ENCODE measurements at places on chromosomes 11 and 22.
A peak's percentile ranks its signal among the peaks of the same experiment; 100 is the strongest.

- DNase-seq = no peak
These were observed 23.7 kb downstream of the SNU13 start for GRCh38 chr22:41664951-41665350.

GRCh38 chr11:115869780-115870431, 365.7 kb upstream of the CADM1 start:
- DNase-seq = peak; percentile 27

GRCh38 chr22:37803195-37803638, 4.5 kb upstream of the GCAT start:
- peak; percentile 98 for DNase-seq

DNA sequence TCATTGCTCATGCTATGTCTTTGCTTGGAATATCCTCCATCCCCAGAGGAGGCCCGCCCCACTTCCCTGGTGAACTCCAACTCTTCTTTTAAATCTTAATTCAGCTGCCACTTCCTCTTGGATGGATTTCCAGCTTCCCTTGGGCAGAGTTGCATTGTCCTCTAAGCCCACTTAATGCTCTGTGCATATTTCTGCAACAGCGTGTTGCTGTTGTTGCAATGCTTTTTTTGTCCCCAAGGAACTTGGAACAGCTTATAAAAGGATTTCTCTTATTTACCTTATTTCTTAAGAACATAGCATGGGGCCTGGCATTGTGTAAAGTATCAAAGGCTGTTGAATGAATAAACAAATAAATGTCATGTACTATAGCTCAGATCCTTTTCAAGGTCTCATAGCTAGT, 507.4 kb downstream of the METTL15 start:
- DNase-seq = no peak
